ENCODE measurements at places on chromosomes 2 and 18.

DNA sequence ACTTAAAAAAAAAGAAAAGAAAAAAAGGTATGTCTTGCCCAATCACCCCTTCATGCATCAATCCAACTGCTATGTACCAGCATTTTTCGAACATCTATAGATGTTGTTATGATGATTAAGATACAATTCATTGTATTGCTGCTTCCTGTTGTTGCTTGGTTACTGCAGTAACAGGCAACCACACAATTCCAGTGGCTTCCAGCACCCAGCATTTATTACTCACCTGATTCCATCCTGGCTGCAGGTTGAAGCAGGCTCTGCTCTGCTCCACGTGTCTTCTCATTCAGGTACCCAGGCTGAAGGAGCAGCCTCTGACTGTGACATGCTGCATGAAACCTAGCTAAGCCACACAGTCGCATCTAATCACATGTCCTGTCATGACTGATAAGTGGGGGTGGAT is 196.9 kb downstream of the INO80D start:
- no peak for DNase-seq

- no peak for DNase-seq
These were observed 136.7 kb downstream of the SP3 start for GRCh38 chr2:173828189-173829142.

- DNase-seq = no peak
These were observed 22.7 kb downstream of the PTPN4 start for GRCh38 chr2:119782308-119783027.

- no peak for DNase-seq
These were observed 22.3 kb downstream of the COL4A3 start for GRCh38 chr2:227186751-227187150.

GRCh38 chr18:36635414-36636096 is 193.2 kb downstream of the TPGS2 start:
- DNase-seq = no peak
